ENCODE measurements at places on chromosomes 3 and 15.
A peak's percentile ranks its signal among the peaks of the same experiment; 100 is the strongest.

DNA sequence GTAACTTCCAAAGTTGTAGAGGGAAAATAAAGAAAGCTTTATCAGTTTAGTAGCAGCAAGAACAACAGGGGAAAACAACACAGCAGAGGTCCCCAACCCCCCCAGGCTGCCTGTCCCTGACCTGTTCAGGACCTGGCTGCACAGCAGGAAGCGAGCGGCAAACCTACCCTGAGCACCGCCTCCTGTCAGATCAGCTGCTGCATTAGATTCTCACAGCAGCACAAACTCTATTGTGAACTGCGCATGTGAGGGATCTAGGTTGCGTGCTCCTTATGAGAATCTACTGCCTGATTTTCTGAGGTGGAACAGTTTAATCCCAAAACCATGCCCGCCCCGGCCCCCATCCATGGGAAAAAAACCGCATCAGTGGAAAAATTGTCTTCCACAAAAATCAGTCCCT, 40.3 kb downstream of the USP50 start:
- no peak for DNase-seq

DNA sequence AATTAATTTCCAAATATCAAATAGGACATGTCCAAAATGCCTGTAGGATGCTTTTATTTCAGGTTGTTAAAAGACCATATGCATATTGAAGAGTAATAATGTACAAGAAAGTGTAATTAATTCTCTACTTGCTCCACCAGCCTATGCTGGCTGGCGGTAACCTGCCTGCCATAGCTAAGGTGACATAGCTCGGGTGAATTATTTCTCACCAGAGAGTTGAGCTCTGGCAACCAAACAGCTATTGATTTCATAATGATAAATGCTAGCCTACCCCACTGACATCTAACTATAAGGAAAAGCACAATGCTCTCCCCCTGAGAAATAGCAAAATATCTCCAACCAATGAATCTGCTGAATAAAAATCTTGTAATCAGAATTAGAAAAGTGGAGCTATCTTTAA, 48.9 kb downstream of the GADL1 start:
- DNase-seq: no peak

- no peak for DNase-seq
Measured at GRCh38 chr3:105473521-105474223, 107.0 kb downstream of the ALCAM start.

GRCh38 chr3:73592154-73593144, 32.3 kb downstream of the PDZRN3 start:
- DNase-seq: no peak

- DNase-seq: no peak
Measured at GRCh38 chr15:44620081-44620480, 43.4 kb downstream of the SPG11 start.

- DNase-seq: no peak
Measured at GRCh38 chr15:38070778-38071177, 136.3 kb downstream of the TMCO5A start.

DNA sequence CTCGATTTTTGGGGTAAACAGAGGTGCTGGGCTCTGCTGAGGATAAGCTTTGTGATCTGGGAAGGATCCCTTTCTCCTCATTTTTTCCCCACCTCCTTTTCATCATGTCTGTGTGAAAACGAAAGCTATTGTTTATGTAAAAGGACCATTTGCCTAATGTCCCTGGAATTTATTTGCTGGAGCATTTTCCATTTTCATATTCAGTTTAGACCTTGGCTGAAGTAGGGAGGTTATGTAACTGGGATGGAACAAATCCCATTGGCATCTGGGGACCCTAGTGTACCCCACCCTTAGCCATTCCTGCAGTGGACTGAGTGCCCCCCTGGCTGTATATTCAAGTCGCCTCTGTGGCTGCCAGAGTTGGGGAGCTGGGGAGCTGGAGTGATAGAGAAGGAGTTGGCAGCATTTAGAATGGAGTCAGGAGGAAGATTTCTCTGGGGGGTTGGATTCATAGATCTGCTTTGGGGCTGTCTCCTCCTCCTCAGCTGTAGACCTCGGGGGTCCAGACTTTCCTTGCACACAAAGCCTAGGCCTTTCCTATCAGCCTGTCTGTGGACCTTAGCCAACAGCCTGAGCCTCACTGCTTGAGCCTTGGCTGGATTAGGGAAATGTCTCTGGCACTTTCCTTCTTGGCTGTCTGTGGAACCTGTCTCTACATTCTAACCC, 270.4 kb upstream of the CTDSPL start:
- no peak for DNase-seq

GRCh38 chr3:26624209-26624765, 1.7 kb downstream of the LRRC3B start:
- DNase-seq: no peak

DNA sequence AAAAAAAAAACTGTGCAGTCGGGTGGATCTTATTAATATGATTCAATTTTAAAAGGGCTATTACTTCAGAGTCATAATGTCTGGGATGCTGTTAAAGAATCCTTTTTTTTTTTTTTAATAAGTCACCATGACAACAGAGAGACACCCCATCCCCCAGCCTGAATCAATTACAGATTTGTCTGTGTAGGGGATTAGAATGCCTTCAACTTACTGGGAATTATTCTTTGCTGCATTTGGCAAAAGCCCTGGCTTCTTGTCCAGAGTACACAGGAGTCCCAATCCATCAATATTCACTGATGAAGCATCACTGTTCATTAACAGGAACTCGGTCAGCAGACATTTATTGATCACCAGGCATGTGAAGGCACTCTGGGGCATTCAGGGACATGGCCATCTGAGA, 12.7 kb upstream of the PXYLP1 start:
- no peak for DNase-seq

GRCh38 chr3:123559040-123559861, 25.6 kb downstream of the HACD2 start:
- peak; percentile 13 for DNase-seq

DNA sequence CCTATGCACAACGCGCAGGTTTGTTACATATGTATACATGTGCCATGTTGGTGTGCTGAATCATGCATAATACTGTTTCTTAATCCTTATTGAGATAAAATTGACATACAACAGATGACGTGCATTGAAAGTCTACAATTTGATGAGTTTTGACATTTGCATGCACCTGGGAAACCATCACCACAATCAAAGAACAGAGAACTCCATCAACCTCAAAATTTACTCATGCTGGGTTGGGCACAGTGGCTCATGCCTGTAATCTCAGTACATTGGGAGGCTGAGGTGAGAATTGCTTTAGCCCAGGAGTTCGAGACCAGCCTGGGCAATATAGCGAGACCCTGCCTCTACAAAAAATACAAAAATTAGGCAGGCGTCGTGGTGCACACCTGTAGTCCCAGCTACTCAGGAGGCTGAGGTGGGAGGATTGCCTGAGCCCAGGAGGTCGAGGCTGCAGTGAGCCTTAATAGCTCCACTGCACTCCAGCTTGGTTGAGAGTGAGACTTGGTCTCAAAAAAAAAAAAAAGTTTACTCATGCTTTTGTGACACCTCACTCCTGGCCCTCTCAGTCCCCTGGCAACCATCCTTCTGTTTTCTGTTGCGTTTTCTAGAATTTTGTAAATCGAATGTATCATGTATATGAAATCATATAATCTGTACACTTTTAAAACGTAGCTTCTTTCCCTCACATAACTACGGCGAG, 56.6 kb downstream of the BHLHE40 start:
- DNase-seq: no peak

DNA sequence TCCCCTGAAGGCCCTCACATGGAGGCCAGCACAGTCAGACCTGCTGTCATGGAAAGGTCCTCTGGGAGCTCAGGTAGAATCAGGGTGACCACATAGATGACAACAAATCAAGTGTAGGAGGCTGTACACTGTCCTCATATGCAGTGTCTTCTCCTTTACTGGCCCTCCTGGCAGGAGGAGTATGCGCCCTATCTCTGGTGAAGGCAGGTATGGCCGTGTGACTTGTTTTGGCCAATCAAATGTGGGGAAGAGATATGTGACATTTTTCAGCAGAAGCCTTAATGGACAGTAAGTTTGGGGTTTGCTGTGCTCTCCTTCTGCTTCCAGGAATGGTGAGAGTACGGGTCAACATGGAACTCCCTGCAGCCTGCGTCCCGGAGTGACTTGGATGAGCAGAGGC, 69.9 kb downstream of the RHCG start:
- DNase-seq: no peak

DNA sequence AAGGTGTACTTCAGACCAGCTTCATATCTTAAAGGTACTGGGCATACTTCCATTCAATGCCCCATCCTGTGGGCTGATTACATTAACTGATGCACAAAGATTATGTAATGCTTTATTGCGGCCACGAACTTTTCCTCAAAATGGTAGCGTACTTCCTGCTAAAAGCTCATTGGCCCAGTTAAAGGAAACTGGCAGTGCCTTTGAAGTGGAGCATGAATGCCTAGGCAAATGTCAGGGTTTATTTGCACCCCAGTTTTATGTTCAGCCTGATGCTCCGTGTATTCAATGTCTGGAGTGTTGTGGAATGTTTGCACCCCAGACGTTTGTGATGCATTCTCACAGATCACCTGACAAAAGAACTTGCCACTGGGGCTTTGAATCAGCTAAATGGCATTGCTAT, 3.4 kb downstream of the SKIL start:
- no peak for DNase-seq

DNA sequence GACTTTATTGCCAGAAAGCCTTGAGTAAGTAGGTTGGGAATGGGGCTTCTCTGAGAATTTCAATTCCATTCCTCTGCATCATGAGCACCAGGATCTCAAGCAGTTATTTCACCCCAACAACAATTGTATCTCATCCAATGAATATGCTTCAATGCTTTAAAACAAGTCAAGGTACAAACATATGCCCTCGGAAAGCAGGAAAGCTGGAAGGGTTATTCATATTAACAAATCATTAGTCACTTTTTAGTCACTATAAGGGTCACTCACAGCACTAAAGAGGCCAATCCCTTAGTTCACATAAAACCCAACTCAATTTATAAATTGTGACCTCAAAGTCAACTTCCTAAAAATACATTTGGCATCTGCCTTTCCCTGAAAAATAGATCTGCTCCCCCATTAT, 16.2 kb downstream of the MB21D2 start:
- no peak for DNase-seq

DNA sequence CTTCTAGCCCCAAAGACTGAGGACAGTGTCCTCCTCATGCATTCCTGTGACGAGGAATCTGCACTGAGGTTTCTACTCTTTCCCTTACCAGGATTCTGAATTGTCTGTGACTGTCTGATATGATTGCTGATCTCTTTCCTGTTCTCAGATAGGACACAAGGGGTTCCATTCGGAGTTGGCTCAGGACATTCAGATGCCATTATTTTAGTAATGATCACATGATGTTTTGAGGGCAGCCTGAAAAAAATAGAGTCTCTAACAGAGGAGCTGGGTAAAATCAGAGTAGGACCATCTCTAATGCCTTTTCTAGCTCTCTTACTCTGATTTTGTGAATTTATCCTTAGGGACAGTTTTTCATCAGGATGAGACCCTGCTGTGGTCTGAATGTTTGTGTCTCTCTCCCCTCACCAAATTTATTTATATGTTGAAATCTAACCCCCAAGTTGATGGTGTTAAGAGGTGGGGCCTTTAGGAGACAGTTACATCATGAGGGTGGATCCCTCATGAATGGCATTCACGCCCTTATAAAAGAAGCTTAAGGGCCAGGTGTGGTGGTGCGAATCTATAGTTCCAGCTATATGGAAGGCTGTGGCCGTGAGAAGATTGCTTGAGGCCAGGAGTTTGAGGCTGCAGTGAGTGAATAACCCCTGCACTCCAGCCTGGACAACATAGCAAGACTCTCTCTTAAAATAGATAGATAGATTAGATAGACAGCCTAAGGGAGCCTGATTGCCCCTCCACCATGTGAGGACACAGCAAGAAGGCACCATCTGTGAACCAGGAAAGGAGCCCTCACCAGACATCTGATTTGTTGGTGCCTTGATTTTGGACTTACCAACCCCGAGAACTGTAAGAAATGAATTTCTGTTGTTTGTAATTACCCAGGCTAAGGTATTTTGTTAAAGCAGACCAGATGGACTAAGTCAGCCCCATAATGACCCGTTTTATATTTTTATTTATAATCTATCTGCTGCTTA, 24.4 kb downstream of the FNDC3B start:
- DNase-seq: no peak

GRCh38 chr3:126119976-126120375, 36.1 kb upstream of the SLC41A3 start:
- no peak for DNase-seq

DNA sequence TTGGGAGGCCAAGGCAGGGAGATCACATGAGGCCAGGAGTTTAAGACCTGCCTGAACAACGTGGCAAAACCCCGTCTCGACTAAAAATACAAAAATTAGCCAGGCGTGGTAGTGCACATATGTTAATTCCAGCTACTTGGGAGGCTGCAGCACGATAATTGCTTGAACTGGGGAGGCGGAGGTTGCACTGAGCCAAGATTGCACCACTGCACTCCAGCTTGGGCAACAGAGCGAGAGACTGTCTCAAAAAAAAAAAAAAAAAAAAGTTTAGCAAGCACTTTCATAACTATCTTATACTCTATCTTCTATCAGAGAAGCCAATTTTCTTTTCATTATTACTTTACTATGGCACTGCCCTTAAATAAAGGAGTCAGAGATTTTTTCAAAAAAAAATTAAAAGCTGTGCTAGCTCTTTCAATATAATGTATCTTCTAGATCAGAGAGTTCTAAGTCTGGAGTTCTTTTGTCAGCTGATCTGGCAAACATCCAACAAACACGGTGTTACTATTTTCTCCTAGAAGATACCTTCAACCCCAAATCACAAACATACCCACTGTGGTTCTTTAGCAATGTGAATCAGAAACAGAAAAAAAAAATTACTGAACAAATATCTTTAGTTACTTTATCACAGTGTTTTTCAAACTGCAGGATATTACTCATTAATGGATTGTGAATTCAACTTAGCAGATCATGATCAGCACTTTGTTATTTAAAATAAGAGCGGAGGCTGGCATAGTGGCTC, 3.0 kb downstream of the ZNF770 start:
- DNase-seq: no peak

DNA sequence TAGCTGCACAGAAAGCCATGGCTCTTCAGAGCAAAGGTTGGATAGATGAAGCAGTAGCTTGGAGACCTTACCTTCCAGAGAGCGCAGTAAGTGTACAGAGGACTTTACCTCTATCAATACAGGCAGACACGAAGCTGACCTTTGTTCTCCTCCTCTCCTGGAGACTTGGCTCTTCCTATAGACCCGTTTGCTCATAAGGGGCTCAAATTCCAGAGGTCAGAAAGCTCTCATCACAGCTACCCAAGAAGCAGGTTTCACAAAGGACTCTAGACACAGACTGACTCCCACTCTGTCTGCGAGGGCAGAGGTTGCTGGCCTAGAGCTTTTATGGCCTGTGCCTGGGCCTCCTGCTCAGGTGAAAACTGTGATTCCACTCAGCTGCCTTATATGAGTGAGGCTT, 35.4 kb upstream of the TOPAZ1 start:
- DNase-seq: no peak

All from activated CD4-positive, alpha-beta T cell treated with anti-CD3 and anti-CD28 coated beads for 24 hours (primary cell).